ENCODE measurements at places on chromosomes 3 and 15.

GRCh38 chr3:153289334-153289808, 127.3 kb downstream of the RAP2B start:
- no peak for DNase-seq

DNA sequence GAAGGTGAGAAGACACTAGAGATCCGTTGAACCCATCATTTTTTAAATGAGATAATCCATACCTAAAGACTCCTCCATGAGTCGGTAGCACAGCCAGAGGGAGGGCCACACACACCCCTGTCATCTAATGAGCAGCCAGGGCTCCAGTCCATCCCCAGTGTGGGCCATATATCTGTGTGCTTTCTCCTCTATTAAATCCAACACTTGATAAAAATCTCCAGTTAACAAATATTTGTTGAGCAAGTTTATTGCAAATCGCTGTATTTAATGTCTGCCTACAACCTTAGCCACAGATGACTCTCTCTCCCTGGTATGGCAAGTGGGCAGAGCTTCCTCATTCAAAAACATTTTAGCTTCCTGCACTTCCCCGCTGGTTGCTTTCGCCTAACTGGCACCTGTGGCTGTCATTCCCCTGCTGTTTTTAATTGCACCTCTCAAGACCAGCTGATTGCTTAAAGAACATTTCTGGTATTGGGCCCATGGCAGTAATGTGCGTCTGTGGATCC, 82.8 kb downstream of the SMAD3 start:
- no peak for DNase-seq

DNA sequence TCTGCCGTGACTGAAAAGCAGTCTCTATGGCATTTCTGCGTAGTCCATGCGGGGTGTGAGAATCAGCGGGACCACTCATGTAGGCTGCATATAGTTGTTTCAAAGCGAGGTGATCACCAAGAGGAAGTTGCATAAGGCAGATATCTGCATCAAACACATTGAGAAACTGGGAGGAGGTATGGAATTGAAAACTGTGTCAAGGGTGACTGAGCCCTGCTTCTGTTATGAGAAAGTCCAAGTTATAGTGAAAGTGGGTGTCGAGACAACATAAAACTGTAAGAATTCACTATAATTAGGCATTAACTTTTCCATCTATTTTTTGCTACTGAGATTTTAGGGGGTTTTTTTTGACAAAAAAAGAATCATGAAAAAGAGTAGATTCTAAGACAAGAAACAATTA, 109.3 kb downstream of the ZIC1 start:
- DNase-seq: no peak

DNA sequence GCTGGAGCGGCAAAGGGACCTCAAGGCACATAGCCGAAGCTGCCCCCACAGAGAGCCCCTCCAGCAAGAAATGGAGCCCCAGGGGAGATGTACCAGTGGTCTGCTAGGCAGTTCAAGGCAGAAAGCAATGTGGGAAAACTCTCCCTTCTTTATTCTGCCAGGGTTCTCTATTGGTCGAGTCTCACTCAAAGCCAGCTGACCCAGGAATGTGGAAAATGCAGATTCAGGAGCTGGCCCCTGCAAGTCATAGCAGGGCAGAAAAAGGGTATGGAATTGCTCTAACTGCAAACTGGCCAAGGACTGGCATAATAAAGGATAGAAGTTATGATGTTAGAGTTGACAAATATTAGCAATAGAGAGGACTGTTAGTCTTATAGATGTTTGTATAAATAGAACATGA, 4.0 kb upstream of the TOPAZ1 start:
- no peak for DNase-seq

- no peak for DNase-seq
Measured at GRCh38 chr3:54783611-54784010, 144.2 kb downstream of the LRTM1 start.

- DNase-seq: no peak
Measured at GRCh38 chr3:128077665-128078064, 25.4 kb downstream of the SEC61A1 start.

- DNase-seq: peak; percentile 7
Measured at GRCh38 chr3:148379763-148380382, 317.8 kb upstream of the AGTR1 start.

DNA sequence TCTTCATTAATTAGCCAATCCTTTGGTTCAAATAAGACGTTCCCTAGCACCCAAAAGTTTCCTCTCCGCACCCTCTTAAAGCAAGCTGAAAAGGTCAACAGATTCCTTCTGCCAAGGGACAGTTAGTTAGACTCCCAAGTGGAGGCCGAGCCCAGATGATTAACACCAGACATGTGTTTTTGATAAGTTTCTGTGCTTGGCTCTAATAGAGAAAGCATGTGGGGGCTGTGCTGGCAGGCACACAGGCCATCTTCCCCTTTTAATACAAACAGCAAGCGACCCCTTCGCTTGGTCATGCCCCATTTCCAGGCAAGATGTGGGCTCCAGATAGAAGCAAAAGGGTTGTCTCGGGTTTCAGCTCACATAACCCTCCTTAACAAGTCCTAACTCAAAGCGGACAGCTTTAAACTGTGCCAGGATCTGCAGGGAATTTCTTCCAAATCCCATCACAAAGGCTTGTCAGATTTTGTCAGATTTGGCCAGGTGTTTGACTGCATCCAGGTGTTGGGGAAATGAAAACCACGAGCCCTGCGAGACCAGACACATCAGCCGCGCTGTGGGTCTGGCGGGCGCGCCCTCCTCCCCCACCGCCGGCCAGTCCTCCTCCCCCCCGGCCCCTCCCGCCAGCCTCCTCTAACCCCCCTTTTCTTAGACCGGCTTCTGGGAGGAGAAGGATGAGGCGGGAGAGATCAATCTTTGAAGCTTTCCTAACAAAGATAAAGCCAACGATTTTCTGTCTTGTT, 3.3 kb downstream of the HES1 start:
- DNase-seq: no peak

- DNase-seq: no peak
Measured at GRCh38 chr3:57518276-57518915, 25.7 kb downstream of the DNAH12 start.
